ENCODE measurements at places on chromosomes 16 and 17.

- DNase-seq, result no peak
Measured at GRCh38 chr17:10739386-10739785, 9.6 kb upstream of the TMEM220 start.

DNA sequence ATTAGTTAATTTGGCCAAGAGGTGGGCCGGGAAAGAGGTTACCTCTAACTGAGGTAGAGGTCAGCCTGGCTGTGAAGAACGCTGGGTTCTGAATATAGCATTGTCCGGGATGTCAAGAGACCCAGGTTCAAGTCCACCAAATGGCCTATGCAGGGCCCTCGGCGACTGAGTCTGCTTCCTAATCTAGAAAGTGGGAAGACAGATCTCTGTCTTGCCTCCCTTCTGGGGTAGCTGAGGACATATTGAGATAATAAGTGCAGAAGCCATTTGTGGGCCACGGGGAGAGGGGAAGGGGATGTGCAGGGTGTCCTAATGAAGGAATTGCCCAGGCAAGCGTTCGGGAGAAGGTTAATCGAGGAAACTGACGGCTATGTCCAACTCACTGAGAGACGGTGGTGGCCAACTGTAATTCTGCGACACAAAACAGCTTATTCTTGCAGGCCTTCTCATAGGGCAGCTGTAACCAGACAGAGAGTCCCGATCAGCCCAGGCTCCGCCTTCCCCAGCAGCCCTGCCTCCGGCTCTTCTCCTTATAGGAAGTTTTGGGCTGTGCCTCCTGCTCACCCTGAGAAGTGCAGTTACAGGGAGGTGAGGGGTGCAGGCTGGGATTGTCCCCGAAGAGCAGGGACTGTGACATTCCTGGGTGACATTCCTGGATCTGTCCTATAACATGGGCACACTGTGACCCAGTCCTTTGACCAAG, 15.9 kb downstream of the HASPIN start:
- DNase-seq, result no peak

GRCh38 chr16:89482150-89482816, 8.1 kb downstream of the ANKRD11 start:
- DNase-seq, result no peak

- DNase-seq, result peak; percentile 82
Measured at GRCh38 chr16:997440-998051, 16.0 kb downstream of the SOX8 start.

DNA sequence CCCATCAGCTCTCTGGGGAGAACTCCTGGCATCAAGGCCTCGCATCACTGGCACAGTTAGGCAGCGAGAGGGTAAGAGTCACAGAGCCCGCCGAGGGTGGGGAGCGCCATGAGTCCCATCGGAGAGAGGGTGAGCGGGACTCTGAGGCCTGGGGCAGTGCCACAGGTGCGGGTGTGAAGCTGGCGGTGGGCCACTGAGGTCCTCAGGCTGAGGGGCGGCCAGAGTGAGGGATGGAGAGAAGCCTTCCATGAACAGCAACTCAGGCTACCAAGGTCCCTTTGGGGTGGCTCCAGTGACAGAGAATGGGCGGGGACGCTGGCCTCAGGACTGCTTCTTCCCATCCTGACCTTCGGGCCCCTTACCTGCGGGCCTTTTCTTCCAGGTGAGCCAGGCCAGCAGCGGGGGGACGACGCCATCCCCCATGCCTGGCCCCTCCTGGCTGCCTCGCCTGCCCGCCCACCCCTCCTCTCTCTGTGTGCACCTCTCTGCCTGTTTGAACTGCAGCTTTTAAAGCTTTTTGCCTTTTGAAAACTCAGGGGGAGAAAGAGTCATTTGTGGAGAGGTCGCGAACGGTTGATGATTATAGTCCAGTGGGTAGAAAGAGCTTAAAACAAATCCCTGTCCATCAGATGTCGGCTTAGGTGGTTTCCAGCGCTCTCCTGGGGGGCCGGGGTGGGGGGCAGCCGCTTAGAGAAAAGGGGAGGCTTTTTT, 149.3 kb upstream of the GSE1 start:
- DNase-seq, result no peak

GRCh38 chr17:50575581-50576210, 15.2 kb downstream of the CACNA1G start:
- DNase-seq, result no peak

- DNase-seq, result no peak
Measured at GRCh38 chr17:16652847-16653366, 743 bp downstream of the ZNF624 start.

DNA sequence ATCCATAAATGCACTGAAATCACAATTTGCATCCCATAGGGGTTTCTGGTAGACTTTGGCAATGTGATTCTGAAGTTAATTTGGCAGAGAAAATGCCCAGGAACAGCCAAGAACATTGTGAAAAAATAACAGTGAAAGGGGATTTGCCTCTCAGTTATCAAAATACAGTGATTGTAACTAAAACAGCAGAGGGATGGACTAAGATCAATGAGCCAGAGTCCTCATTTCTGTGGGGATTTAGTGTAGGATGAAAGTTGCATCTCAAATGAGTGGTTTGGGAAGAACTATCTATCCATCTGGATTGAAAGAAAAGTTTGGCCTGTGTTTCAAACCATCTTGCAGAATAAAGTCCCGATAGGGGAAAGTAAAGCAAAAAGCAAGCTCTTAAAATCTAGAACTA, 28.1 kb downstream of the MYBBP1A start:
- DNase-seq, result no peak

DNA sequence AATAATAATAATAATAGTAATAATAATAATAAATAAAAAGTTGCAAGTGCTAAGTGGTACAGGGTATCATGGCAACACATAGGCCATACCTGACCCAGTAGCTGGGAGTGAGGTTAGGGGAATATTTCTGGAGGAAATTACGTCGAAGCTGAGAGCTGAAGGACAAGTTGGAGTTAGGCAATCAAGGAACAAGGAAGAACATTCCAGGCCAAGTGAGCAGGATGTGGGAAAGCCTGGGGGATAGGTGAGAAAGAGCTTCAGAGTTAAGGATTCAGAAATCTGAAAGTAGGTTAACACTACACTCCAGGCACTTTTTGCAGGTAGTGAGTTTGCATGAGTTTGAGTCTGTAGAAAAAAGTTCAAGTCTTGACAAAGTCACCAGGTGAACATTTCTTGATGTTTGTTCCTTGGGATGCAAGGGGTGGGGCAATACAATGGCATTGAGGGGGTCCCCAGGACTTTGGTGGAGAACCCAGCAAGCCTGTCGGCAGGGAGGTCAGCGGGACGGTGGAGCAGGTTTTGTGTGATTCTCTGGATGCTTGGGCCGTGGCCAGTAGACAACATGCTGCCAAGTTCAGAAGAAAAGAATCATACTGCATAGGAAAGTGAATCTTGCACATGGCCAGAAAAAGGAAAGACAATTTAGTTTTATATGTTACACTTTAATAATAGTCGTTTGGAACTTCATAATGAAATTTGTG, 27.7 kb upstream of the MPHOSPH6 start:
- no peak for DNase-seq

DNA sequence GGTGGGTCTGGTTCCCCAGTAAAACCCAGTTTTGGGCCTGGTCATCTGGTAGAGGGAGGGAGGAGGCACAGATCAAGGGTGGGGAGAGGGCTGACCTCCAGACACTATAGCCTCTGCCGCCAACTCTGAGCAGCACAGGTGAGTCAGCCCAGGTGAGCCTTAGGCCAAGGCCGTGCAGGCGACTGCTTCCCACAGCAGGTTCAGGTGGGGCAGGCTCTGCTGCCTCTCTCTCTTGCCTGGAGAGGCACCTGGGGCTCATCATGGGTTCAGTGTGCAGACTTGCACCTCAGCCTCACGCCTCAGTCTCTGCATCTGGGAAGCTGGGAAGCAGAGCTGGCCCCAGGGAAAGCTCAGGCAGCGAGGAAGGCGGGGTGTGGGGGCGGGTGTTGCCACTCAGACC, 37.8 kb upstream of the IL34 start:
- DNase-seq, result no peak

DNA sequence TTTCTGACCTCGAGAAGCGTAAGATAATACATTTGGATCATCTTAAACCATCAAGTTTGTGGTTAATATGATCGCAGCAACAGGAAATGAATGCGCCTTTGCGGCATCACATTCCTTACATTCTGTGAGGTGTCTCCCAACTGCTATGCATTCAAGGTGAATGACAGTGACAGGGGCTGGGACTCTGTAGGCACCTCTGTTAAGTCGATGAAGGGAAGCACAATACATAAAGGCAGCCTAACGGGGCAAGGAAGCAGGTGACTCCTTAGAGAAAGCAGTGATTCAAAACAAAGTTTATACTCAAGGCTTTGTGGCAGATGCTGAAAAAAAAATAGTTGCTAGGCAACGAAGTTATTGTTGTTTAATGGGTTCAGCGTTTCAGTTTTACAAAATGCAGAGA, 21.6 kb upstream of the EVPL start:
- no peak for DNase-seq

DNA sequence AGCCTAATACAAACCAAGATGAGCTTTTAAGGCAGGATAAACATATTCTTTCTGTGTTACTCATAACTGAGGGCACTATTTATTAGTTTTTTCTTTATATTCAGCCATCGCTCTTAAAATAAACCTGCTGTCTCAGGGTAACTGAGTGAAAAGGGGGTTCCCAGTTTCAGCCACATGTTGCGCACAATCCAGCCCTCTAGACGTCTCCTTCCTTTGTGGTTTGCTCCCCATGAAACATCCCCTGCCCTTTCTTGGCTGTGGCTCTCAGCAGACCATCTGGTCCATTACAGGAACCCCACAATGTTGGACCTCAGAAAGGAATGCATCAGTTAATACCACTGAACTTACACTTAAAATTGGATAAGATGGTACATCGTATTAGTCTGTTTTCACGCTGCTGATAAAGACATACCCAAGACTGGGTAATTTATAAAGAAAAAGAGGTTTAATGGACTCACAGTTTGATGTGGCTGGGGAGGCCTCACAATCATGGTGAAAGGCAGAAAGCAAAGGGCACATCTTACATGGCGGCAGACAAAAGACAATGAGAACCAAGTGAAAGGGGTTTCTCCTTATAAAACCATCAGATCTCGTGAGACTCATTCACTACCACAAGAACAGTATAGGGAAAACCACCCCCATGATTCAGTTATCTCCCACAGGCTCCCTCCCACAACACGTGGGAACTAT, 12.6 kb upstream of the IL21R start:
- no peak for DNase-seq

- DNase-seq, result no peak
Measured at GRCh38 chr16:51326131-51326856, 175.2 kb upstream of the SALL1 start.

DNA sequence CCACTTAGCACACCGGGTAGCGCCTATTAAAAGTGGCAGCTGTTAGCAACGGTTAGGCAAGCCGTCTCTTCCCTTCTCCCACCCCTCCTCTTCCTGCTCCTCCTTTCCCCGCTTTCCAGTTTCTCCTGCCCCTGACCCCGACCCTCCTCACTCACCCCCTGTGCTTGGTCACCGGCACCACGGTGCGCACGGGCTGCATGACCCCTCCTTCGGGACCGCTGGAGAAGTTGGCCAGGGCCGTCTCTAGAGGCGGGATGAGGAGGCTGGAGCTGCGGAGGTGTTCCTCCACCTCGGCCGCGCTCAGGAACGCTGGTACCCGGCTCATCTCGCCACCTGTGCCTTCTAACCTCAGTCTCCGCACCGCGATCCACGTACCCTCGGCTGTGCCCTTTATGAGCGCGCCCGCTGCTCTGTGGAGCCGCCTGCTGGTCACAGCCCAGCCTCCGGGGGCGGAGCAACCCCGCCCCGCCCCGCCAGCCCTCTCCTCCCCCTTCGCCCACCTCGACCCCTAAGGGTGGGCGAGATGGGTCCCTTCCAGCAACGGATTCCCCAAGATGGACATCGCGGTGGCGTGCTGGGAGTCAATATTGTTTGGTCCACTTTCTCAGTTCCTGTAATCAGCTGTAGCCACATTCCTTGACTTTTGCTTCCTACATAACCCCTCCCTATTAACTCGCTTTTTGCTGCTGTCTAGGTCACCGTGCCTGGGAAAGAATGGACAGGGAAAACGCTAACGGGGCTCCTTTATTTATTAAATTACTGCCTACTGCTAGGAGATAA, at the start of gene CRYM:
TSS of gene CRYM (minus strand) at position 364 of the 780 bp plus-strand sequence. CDS start at position 325, 39 bp downstream.
- DNase-seq, result no peak

DNA sequence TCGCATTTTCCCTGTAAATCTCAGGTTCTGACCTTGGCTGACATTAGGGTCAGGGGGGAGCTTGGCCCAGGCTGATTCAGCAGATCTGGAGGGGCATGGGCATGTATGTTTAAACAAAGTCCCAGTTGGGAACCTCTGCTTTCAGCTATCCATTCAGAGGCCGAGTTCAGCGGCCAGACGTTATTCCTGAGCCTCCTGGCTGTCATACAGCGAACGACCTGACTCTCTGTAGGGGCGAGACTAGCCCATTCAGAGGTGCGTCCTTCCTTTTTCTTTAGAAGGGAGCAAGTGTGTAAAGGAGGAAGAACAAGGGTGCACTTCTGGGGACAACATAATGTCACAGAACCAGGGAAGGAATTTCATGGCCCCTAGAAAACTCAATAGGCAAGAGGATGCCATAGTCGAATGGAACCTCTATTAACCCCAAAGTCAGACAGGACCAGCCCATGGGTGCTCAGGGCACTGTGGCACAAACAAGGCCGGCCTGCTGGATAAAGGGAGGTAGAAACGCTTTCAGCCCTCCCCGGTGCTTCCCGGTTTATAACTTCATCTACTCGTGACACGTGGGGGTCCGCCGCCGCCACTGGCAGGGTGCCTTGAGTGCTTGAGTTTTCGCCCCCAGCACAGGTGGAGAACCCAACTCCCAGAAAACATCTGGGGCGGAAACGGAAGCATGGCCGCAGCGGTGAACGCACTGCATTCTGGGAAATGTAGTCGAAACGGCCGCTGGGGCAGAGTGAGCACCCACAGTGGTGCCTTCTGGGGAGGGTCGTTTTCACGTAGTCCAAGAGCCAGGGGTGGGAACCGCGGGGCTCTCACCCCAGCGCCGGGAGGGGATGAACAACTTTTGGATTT, 33.2 kb upstream of the PLCG2 start:
- no peak for DNase-seq

DNA sequence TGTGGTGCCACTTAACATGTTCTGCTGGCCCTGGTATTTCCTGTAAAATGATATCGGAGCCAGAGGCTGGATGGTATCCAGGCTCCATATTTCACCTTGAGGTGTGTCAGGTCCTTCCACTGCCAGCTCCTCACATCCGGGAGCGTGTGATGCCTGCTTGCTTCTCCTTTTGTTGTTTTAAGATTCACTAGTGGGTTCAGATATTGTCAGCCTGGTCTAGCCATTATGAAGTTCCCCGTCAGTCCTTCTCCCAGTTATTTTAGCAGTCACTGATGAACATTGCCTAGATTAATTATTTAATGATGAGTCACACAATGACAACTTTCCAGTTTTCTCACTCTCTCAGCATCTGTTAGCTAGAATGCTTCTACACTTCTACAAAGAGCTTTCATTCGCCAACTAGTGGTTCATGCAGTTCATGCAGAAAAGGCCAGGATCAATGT, 11.3 kb downstream of the DNAAF1 start:
- DNase-seq, result no peak

- DNase-seq, result no peak
Measured at GRCh38 chr17:19569785-19570543, 36.3 kb downstream of the SLC47A1 start.

- no peak for DNase-seq
Measured at GRCh38 chr16:87619360-87620200, 17.3 kb downstream of the JPH3 start.

GRCh38 chr16:67173808-67174705, 3.7 kb downstream of the NOL3 start:
- peak; percentile 88 for DNase-seq

All from COR-L47 (cell line).